ENCODE measurements at places on chromosomes 7 and 10. TPM values are rescaled to one million over a fixed set of nuclear protein-coding genes. Genes with fewer than 3 reads are reported as not detected.

The OR2A12 gene
- not detected for total RNA-seq

The CASD1 gene
- 17.9 TPM for total RNA-seq

The GPR15LG gene
- total RNA-seq: not detected

GRCh38 chr10:132514821-132515520 lies 22.6 kb upstream of the INPP5A start:
- no peak for DNase-seq

DNA sequence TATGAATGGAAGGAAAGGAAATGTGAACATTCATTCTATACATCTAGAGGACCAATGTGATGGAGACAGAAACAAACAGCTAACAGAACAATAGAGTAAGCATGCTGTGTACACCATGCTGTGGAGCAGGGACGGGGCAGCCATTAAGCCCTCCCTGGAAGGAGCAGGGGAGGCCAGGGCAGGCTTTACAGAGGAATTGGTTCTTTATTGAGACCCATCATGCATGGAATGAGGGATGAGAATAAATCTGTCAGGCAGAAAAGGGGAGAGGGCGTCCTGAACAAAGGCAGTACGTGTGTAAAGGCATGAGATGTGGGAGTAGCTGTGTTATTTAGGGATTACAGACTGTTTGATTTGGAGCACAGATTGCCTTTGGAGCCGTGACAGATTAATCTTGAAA lies 35.2 kb downstream of the STK17A start:
- no peak for DNase-seq

- DNase-seq: no peak
Measured at GRCh38 chr7:142626420-142627035, 122.7 kb upstream of the PRSS1 start.

The CLRN3 gene
- total RNA-seq: not detected

The LRIT1 gene
- not detected for total RNA-seq

The FOXI2 gene
- not detected for total RNA-seq

The GPR37 gene
- total RNA-seq: not detected

The LOXL4 gene
- 0.54 TPM for total RNA-seq

The IFIT2 gene
- 4.2 TPM for total RNA-seq

GRCh38 chr10:62744136-62744535 lies 60.4 kb upstream of the ADO start:
- DNase-seq: no peak

DNA sequence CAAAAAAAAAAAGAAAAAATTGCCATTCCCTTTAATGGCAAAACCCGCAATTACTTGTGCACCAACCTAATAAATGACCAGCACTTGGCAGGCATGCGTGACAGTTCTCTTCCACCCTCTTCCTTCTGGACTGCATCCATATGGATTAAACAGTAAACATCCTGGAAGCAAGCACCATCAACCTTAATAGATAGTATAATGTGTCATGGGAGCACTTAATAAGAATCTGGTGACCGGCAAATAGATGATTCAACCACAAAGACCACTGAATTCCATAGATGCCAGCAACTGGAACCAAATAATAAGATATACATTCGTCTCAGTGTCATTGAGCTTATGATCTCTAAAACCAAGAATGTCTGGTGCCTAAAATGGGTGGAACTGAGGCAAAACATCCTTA lies 610.2 kb downstream of the CALN1 start:
- no peak for DNase-seq

The VDAC2 gene
- total RNA-seq: 470 TPM

GRCh38 chr10:123800289-123800688 lies 91.3 kb downstream of the CPXM2 start:
- no peak for DNase-seq

The CCL26 gene
- total RNA-seq: not detected

GRCh38 chr10:62990126-62990525 lies 143.0 kb upstream of the NRBF2 start:
- DNase-seq: no peak

The HOXA3 gene
- not detected for total RNA-seq

DNA sequence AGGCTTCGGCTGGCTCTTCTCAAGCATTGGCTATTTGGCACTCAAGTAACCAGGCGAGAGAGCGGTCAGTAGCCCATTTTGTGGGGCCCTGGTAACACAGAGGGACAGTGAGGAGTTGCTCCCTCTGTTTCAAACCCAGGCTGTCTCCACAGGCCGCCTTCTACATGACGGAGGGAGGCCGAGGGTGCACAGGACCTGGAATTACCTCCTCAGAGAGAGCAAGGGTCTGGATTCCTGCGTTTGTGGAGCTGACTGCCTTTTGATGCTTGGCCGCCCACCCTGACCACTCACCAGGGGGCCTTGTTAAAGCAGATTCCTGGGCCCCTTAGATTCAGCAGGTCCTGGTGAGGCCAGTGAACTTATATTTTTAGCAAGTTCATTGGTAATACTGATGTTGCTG lies 12.3 kb downstream of the UPP1 start:
- no peak for DNase-seq

DNA sequence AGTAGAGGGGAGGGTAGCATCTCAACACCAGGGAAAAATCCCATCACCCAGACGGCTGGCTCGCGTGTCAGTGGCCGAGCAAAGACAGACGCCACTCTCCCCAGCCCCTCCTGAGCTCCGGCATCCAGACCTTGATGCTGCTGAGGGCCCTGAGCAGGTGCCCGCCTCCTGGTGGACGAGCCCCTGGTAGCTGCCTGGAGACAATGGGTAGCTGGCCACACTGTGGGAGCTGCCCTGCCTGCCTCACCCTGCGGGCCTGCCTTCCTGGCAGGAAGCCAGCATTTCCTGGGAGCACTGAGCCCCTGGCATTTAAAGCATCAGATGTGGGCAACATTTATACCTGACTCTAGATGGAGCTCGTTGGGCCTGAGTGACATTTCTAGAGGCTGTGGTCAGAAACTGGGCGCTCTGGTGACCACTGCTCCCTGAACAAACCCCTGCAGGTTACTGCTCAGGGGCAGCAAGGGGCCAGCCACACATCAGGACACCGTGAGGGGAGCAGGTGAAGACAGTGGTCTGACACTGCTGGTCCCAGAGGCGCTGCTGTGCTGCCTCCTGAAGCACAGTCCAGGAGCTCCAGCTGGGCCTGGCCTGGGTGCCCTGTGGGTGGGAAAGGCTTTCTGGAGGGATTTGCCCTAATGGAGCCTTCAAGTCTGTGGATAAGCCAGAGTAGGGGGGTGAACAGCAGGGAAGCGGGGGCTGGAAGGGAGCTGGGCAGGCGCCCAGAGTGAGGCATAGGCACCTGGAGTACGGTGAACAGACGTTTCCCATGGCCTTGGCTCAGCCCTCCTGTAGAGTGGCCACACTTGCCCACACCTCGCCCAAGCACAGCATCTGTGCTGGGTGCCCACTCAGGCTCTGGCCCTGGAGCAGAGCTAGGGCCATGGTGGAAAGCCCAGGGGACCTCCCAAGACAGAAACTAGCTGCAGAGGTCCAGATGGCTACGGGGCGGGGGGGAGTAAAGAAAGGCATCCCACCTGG lies 138.7 kb downstream of the MAPK8 start:
- peak; percentile 53 for DNase-seq

GRCh38 chr10:5547931-5548660 lies 23.3 kb downstream of the CALML3 start:
- DNase-seq: no peak

GRCh38 chr7:139597028-139597427 lies 73.5 kb downstream of the CLEC2L start:
- no peak for DNase-seq

The UCN3 gene
- total RNA-seq: not detected

- peak; percentile 82 for DNase-seq
Measured at GRCh38 chr10:11986593-11987216, 55.9 kb downstream of the UPF2 start.

GRCh38 chr7:55026867-55027490 lies 8.2 kb downstream of the EGFR start:
- DNase-seq: no peak

- DNase-seq: no peak
Measured at GRCh38 chr10:13722747-13723653, 136.2 kb downstream of the PRPF18 start.

- DNase-seq: no peak
Measured at GRCh38 chr10:124993345-124993708, 51.4 kb downstream of the ZRANB1 start.

- no peak for DNase-seq
Measured at GRCh38 chr10:61960396-61961120, 59.1 kb downstream of the ARID5B start.

- DNase-seq: peak; percentile 88
Measured at GRCh38 chr10:96642973-96643372, 56.2 kb upstream of the TM9SF3 start.

DNA sequence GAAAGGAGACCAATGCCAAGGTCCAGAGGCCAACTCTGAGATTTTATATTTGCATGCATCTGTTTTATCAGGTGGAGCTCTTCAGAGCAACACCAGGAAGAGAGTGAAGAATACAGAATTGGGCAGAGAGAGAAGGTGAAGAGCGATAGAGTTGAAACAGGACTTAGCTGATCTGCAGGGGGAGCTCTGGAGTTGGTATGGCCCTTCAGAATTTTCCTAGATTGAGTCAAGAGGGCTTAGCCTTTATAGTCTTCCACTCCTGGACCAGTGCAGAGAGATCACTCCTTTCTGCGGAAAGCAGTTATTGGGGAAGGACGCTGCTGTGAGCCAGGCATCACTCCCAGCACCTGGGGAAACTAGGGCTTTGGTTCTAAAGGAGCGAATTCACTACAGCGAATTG lies 105.0 kb upstream of the DGKB start:
- no peak for DNase-seq

GRCh38 chr7:123972831-123973230 lies 47.8 kb downstream of the SPAM1 start:
- no peak for DNase-seq

DNA sequence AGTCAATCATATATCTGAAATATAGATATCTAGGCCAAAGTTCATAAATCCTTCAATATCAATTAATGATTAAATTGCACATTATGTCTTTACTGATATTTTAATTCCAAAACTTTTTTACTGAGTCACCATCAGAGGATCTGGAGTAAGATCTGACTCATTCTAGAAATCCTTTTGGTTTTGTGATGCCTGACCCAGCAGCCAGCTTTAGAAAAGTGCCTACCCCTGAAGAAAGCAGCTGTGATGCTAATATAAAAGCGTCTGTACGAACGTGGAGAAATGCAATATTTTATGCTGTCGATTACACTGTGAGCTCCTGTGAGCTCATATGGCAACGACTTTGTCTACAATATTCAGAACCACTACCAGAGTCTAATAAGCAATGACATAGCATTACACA lies 142.5 kb upstream of the LRRTM3 start:
- DNase-seq: no peak

Data from Right ventricle myocardium inferior (tissue), 1 donor.